ENCODE measurements at places on chromosomes 5 and 9.

- no peak for DNase-seq
These were observed 82.0 kb downstream of the SLC1A1 start for GRCh38 chr9:4572184-4572826.

- DNase-seq: no peak
These were observed 317.6 kb downstream of the TLE4 start for GRCh38 chr9:79889369-79889768.

DNA sequence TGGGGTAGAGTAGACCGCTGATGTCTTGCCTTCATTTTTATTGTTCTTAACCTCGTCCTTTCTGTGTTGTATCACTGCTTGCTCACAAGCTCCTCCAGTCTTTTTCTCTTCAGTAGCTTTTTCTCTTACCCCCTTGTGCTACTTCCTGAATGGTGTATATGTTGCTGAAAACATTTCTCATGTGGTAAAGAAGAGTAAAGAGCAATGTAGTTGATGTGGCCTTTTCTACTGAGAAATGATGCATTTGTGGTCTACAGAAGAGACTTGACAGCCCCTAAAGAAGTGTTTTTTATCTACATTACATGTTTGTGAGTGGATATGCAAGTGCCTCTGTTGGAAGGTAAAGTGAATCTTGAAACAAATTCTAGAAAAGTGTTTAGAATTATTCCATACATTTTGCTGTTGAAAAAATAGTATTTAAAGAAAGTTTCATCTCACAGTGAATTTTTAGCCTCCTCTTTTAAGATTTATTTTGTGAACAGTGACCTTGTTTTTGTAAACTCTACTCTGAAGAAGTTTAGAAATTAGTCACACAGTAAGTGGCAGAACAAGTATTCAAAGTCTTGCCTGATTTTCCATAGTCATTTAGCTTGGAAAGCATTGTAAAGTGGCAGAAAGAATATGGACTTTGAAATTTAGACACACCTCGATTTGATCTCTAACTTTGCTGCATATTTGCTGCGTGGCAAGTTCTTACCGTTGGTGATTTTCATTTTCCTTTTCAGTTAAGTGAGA, 17.4 kb downstream of the CDC42SE2 start:
- DNase-seq: no peak

DNA sequence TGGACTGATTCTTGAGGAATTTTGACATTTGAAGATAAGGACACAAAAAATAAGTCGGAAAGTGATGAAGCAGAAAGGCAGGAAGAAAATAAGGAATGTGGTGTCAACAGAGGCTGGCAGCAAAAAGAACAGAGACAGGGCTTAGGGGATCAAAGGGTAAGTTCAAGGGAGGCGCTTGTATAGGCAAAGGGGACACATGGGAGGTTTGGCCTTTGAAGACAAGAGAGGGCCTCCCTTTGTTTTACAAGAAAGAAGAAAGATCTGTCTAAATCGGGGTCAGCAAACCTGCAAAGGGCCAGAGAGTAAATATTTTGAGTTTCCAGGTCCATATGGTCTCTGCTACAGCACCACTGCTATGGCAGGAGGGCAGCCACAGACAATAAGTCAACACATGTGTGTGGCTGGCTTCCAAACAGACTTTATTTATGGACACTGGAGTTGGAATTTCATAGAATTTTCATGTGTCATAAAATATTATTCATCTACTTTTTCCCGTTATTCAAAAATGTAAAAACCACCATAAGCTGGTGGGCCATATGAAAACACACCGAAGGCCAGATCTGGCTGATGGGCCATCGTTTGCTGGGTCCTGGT, 112.0 kb upstream of the FBXL7 start:
- no peak for DNase-seq

DNA sequence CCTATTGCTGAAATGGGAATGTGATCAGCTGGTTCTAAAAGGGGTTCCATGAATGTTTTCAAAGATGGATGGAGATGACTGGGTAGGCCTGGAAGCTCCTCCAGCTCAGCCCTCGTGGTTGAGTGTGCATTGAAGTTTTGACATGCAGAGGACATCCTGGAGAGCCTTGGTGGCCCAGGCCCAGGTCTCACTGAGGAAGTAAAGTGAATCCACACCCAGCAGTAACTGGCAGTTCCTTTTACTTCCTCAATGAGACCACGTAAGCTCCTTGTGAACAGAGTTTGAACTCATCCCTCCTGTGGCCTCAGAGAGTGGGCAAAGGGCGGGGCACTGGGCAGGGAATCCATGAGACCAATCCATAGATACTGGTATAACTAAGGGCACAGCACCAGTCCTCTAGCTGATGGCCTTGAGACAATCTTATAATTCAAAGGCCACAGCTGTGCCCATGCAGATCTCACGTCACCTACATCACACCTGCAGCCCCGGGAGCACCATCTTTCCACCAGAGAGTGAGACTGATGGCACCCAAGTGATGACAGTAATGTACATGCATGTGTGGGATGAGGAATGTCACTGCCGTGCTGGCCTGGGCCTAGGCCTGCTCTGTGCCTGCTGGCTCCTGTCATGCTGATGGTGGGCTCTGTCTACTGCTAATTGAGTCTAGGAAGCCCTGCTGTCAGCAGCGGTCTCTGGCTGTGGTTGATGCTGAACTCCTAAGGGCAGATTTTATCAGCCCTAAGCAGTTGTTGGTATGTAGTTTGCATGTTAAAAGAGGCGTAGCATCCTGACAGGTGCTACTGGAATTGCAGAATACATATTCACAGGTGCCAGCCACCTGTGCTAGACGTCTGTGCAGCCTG, 257.8 kb downstream of the FSTL4 start:
- DNase-seq: peak; percentile 43

- DNase-seq: peak; percentile 86
These were observed 613 bp upstream of the TMEM267 start for GRCh38 chr5:43484106-43484849.

DNA sequence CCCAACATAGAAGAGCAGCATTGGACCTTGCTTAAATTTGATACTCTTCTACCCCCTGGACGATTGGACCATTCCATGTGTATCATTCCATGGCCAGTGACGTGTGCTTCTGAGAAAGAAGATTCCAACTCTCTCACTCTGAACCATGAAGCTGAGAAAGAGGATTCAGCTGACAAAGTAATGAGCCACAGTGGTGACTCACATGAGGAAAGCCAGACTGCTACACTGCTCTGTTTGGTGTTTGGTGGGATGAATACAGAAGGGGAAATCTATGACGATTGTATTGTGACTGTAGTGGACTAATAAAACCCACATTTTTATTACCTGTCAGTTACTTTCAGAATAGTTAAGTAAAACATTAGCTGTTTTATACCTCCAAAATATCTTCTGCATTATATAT, 7.5 kb downstream of the HSPA5 start:
- DNase-seq: no peak

- DNase-seq: no peak
These were observed 62.5 kb downstream of the EXOSC2 start for GRCh38 chr9:130756037-130756436.

- no peak for DNase-seq
These were observed 2180.4 kb upstream of the WWC1 start for GRCh38 chr5:166111021-166111420.

DNA sequence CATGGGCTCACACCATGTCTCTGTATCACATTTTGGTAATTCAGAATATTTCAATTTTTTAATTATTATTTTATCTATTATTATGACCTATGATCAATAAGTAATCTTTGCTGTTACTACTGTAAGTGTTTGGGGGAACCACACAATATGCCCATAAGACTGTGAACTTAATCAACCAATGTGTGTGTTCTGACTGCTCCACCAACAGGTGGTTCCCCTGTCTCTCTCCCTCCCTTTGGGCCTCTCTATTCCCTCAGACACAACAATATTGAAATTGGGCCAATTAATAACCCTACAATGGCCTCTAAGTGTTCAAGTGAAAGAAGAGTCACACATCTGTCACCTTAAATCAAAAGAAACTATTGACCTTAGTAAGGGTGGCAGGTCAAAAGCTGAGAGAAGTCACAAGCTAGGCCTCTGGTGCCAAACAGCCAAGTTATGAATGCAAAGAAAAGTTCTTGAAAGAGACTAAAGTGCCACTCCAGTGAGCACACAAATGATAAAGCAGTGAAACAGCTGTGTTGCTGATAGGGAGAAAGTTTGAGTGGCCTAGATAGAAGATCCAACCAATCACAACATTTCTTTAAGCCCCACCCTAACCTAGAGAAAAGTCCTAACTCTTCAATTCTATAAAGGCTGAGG, 88.7 kb downstream of the DEPDC1B start:
- DNase-seq: no peak

GRCh38 chr9:124390794-124391658, 24.2 kb downstream of the PSMB7 start:
- no peak for DNase-seq

- DNase-seq: no peak
These were observed 729.6 kb upstream of the WWC1 start for GRCh38 chr5:167561796-167562195.

DNA sequence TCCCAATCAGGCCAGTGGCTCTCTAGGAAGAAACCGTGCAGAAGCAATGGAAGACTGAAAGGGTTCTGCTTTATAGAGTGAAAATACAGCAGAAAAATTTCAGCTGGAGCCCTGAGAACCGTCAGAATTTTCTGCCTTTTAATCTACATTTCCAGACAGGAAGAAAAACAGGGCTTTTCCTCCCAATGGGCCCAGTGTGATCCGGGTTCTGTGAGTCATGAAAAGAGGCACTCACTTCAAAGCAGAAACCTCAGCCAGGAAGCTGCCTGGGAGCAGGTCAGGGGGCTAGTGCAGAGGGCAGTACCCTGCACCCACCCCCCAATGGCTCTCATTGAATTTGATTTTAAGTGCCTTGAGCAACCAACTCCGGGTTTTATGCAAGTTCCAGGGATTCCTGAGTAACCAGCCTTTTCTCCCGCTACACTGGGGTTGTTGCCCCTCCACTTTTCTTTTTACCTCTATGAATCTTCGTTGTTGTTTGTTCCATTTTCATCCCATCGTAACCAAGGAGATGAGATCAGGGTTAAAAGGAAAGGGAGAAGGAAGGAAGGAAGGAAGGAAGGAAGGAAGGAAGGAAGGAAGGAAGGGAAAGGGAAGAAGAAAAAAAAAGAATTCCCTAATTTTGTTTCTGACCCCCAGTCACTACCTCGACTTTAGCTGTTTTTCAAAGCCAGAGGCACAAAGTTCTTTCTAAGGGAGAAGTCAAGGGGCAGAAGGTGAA, 1.3 kb downstream of the BARHL1 start:
- no peak for DNase-seq

- no peak for DNase-seq
These were observed 995 bp upstream of the SLC23A1 start for GRCh38 chr5:139383993-139384590.

DNA sequence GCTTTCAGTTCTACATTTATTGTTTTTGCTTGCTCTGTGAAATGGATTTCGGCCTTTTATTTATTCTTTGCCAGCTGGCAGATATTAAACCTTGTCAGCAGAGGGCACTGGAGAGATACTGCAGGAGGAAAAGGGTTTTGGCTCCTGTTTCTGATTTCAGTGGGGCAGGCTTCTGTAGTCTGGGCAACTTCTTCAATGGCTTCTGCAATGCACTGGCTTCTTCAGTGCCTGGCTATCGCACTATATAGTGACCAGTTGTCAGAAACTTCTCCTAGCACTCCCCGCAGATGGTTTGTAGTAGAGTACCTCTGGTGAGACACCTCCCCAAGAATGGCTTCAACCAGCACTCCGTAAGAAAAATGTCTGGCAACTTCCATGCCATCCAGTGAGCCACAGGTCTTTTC, 3.2 kb upstream of the NFX1 start:
- DNase-seq: no peak

- DNase-seq: no peak
These were observed 13.3 kb upstream of the PSMD5 start for GRCh38 chr9:120855827-120856670.

GRCh38 chr9:122099271-122099869, 6.3 kb upstream of the TTLL11 start:
- peak; percentile 81 for DNase-seq

DNA sequence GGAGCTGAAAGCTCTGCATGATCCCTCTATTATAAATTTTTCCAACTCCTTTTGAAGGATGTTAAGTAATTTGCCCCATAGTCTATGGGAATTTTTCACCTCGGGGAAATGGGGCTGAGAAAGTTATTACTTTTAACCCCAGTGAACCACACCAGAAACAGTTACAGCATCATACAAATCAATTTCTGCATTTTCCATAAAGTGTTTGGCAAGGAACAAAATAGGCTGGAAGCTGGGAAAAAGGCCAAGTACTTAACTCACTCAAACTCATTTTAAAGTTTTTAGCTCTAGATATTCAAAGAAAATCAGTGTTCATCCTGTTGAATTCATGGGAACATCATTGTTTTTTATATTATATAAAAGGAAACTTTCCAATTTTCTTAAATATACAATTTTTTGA, 160.9 kb downstream of the SH3GL2 start:
- DNase-seq: no peak

GRCh38 chr9:117825609-117826347, 121.6 kb downstream of the TLR4 start:
- DNase-seq: no peak

- no peak for DNase-seq
These were observed 45.5 kb upstream of the IL7R start for GRCh38 chr5:35811108-35811741.

- DNase-seq: no peak
These were observed 21.2 kb downstream of the GSN start for GRCh38 chr9:121289026-121289771.

DNA sequence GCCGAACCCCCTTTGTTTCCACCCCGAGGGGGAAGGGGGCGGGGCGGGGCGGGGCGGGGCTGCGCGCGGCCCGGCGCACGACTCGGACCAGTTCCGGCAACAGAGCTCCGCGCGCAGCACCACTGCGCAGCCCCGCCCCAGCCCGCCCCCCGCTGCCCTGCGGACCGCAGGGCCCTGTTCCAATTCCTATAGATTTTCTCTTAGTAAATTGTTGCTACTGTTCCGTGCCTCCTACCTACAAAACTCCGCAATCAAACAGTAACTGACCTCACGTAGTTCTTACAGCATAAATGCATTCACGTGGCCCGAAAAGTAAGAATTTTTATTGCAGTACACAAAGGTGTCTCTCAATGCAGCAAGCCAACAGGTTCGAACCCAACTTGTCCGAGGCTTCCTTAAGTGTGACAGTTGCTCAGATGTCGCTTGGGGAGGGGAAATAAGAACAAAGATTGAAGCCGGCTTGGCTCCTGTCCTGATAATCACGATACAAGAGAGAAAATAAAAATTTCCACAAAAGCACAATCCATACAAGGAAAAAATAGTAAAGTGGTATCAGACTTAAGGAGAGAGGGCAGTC, 1.2 kb upstream of the RNF38 start:
- DNase-seq: no peak

DNA sequence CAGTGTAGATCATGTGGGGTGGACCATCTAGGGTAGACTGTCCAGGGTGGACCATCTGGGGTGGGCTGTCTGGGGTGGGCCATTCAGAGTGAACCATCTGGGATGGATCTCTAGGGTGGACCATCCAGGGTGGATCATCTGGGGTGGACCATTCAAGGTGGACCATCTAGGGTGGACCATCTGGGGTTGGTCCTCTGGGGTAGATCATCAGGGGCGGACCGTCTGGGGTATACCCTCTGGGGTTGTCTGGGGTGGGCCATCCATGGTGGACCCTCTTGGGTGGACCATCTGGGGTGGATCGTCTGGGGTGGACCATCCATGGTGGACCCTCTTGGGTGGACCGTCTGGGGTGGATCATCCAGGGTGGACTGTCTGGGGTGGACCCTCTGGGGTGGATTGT, 64.3 kb downstream of the KCNT1 start:
- no peak for DNase-seq
